GM23248 (cell line): ENCODE measurements at places on chromosomes 12 and 14.

- no peak for DNase-seq
These were observed 79.6 kb upstream of the MANSC4 start for GRCh38 chr12:27859648-27860047.

DNA sequence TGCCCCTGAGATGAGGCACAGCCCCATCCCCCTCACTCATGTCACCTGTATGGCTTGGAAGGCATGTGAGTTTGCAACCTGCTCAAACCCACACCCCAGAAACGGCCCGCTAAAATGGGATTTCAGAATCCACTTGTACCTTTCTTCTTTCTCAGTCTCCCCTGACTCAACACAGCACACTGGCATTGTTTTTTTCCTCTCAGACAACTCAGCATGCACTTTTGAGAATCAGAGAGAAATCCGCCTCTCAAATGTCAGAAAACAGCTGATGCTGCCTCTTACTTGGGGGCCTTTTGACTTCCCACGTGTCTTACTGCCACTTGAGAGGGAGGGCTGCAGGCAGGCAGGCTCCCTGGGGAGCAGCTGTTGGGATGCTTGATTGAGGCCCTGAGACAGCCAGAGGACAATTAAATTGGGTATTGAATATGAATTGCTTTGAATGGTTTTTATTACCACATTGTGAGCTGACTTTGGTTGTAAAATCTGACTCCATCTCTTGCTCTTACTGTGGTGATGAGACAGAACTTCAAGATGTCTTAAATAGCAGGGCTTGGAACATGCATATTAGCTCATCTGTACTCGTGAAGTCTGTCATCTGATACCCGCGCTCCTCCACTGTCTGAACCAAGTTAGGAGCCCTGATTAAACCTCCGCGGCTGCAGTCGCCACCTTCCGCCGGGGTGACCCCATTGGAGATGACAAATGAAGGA lies 96.6 kb downstream of the APAF1 start:
- DNase-seq = no peak

- DNase-seq = no peak
These were observed 302.5 kb downstream of the ITPR2 start for GRCh38 chr12:26530461-26530860.

DNA sequence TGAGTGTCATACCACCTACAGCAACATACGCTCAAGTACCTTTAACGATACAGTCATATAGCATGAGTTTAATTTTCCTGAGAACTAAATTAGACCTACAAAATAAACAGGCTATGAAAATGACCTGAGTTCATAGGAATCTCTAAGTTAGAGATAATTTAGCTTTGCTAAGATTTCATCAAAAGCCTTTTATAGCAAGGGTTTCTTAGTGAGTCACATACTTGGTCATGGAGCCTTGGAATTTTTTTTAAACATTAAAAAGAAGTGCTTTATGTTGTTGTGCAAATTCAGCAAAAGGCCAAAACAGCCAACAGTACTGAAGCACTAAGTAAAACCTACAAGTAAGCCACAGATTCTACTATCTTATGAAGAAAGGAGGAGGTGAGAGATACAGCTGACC lies 93.6 kb upstream of the FERMT2 start:
- peak; percentile 89 for DNase-seq

DNA sequence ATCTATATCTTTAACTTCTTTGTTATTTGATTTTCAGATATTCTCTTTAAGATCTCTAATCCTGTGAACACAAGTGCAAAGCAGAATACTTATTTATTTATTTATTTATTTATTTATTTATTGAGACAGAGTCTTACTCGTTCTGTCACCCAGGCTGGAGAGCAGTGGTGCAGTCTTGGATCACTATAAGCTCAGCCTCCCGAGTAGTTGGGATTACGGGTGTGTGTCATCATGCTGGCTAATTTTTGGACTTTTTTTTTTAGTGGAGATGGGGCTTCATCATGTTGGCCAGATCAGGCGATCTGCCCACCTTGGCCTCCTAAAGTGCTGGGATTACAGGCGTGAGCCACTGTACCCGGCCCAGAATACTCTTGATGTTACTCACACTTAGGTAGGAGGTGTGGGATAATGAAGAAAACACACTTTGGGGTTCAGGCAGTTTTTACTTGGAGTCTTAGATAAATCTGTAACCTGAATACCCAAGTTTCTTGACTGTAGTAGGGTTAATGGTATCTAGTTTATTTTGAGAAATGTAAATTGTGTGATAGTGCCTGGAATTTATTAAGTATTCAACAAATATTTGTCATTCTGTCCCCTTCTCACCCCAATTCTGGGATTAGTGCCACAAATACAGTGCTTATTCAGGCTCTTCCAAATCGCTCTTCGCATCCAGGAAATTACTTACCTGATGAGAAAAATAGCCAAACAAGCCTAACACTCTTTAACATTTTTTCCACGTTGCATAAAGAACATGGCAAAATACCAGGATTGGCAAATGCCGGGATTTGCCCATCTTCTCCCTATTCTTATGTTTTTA lies 33.0 kb downstream of the METAP2 start:
- peak; percentile 52 for DNase-seq

GRCh38 chr12:2074792-2075191 lies 22.0 kb downstream of the CACNA1C start:
- no peak for DNase-seq

GRCh38 chr14:89947344-89947743 lies 7.2 kb downstream of the EFCAB11 start:
- DNase-seq = no peak

DNA sequence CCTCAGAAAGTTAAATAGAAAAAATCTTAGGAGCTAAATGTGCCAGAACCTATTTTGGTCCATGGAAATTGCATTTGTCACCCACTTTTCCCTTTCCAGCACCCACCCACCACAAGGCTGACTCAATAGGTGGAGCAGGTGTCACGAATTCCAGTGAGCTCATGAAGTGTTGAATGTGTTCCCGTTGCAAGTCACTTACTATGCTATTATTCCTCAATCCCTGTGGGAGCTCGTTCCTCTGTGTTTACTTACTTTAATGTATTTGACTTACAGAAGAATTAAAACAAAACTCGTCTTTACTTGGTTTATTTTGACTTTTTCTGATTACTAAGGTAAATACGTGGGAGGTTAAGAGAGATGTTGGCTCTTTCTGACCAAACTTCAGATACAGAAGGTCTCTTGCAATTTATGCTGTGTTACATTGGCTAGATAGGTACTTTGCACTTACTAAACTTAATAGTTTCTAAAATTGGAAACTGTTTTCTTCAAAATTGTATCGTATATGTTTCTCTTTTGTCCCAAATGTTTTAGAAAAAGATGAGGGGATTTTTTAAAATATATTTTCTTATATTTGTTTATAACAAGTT lies 269.4 kb upstream of the NOVA1 start:
- peak; percentile 68 for DNase-seq

- DNase-seq = no peak
These were observed 24.2 kb upstream of the FOXN3 start for GRCh38 chr14:89440986-89441909.
